ENCODE measurements at places on chromosomes 1 and 21. TPM values are rescaled to one million over a fixed set of nuclear protein-coding genes. Genes with fewer than 3 reads are reported as not detected.

GRCh38 chr1:93221913-93222312 is 41.4 kb downstream of the CCDC18 start:
- DNase-seq = no peak
- peaks cover 66% of the 10 kb centered on the region for H3K36me3 ChIP-seq
- H3K27me3 ChIP-seq = no peaks in the 10 kb centered on the region
- H3K4me1 ChIP-seq = peaks cover 28% of the 10 kb centered on the region
- H3K4me3 ChIP-seq = no peak overlapping the region

The MPZ gene
- 5.9 TPM for total RNA-seq

The UTS2 gene
- 1.1 TPM for total RNA-seq

- peaks cover 40% of the 10 kb centered on the region for H3K27me3 ChIP-seq
- H3K27ac ChIP-seq = no peak overlapping the region
- no peaks in the 10 kb centered on the region for H3K36me3 ChIP-seq
- H3K4me3 ChIP-seq = no peak overlapping the region
- H3K4me1 ChIP-seq = peaks cover under 1% of the 10 kb centered on the region
Measured at GRCh38 chr1:180566026-180566425, 7.3 kb downstream of the OVAAL start.

DNA sequence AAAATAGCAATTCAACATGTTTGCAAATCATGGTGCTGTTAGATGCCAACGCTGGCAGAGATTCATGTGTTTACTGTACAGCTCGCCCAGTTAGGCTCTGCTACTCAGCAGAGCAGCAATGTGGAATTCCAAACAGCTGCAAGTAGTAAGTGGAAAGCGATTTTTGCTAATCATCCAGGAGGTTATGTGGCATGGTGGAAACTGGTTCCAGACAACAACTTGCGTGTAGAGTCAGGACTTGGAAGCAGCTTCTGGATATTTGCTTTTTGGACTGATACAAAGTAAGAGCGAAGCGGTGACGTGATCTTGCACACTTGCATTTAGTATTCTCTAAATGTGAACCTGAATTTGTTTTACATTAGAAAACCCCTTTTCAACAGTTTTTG is 27.1 kb upstream of the HHAT start:
- peaks cover 16% of the 10 kb centered on the region for H3K27me3 ChIP-seq
- no peak overlapping the region for H3K4me3 ChIP-seq
- H3K27ac ChIP-seq = no peak overlapping the region
- no peaks in the 10 kb centered on the region for H3K4me1 ChIP-seq

DNA sequence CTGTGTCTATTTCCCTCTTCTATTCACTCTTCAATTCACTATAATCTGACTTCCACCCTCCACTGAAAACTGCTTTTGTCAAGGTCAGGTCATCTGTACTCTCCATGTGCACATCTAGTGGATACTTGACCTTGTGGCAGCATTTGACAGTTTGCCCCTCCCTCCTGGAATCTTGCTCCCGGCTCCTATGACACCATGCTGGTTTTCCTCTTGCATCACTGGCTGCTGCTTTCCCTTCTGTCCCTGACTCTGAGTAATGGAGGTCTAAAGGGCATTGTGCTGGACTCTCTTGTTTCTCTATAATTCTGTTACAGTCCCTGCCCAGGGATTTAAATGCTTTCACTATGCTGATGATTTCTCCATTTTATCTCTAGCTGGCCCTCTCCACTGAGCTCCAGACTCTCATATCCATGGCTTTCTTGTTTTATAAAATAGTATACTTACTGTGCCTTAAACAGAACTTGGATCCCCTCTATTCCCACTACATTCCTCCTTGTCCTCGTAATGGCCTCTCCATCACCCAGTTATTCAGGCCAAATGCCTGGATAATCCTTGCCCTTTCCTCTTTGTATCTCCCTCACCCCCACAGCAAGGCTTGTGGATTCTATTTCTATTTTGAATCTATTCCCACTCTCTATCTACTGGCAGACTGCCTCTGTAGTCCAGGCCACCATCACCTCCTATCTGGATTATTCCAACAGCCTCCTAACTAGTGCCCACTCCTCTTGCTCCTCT is 36.8 kb upstream of the PODN start:
- no peak overlapping the region for H3K4me3 ChIP-seq
- DNase-seq = no peak
- peaks cover 17% of the 10 kb centered on the region for H3K36me3 ChIP-seq
- peaks cover 1% of the 10 kb centered on the region for H3K4me1 ChIP-seq
- no peaks in the 10 kb centered on the region for H3K27me3 ChIP-seq

- DNase-seq = no peak
- no peak overlapping the region for H3K4me3 ChIP-seq
- no peak overlapping the region for H3K27ac ChIP-seq
- H3K36me3 ChIP-seq = no peaks in the 10 kb centered on the region
- H3K27me3 ChIP-seq = no peaks in the 10 kb centered on the region
Measured at GRCh38 chr1:189682591-189682990, 795.1 kb downstream of the BRINP3 start.

DNA sequence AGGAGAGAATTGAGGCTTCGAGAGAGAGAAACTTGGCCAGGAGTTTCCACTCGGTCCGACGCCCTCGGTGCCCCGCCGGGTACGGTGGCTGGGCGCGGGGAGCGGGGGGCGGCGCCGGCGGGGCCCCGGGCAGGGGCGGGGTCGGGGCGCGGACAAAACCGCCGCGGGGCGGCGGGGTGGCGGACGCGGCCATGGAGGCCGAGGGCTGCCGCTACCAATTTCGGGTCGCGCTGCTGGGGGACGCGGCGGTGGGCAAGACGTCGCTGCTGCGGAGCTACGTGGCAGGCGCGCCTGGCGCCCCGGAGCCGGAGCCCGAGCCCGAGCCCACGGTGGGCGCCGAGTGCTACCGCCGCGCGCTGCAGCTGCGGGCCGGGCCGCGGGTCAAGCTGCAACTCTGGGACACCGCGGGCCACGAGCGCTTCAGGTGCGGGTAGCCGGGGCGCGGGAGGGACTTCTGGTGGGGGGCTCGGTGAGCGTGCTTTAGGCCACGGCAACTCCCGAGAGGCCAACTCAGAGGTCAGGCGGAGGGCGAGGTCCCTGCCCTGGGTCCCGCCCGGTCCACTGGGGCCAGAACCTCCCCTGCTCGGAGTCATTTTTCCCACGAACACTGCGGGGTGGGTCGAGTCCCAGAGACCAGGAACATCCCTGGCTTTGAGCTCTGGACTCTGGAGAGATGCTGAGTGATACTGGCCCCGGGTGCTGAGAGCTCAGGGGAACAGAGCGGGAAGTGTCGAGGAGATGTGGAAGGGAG is 431 bp downstream of the RAB42 start:
- H3K27me3 ChIP-seq = peaks cover 9% of the 10 kb centered on the region
- H3K36me3 ChIP-seq = peaks cover 6% of the 10 kb centered on the region
- no peak overlapping the region for H3K27ac ChIP-seq
- H3K4me1 ChIP-seq = peaks cover 8% of the 10 kb centered on the region
- H3K4me3 ChIP-seq = peak overlapping the region; percentile 43

GRCh38 chr1:165575468-165576099 is 31.8 kb downstream of the LRRC52 start:
- no peak overlapping the region for H3K4me3 ChIP-seq
- no peaks in the 10 kb centered on the region for H3K4me1 ChIP-seq
- DNase-seq = no peak
- no peaks in the 10 kb centered on the region for H3K36me3 ChIP-seq

The MFSD2A gene
- 2.4 TPM for total RNA-seq

The SFPQ gene
- total RNA-seq = 328 TPM

GRCh38 chr1:241639623-241640148 is 483 bp downstream of the CHML start:
- H3K4me3 ChIP-seq = peak overlapping the region; percentile 69
- H3K36me3 ChIP-seq = peaks cover 20% of the 10 kb centered on the region
- peak overlapping the region; percentile 63 for H3K27ac ChIP-seq
- DNase-seq = peak; percentile 39
- no peaks in the 10 kb centered on the region for H3K27me3 ChIP-seq
- H3K4me1 ChIP-seq = peaks cover 38% of the 10 kb centered on the region

GRCh38 chr1:147769106-147769505 is 8.7 kb upstream of the GJA5 start:
- peaks cover under 1% of the 10 kb centered on the region for H3K4me1 ChIP-seq
- H3K4me3 ChIP-seq = no peak overlapping the region

DNA sequence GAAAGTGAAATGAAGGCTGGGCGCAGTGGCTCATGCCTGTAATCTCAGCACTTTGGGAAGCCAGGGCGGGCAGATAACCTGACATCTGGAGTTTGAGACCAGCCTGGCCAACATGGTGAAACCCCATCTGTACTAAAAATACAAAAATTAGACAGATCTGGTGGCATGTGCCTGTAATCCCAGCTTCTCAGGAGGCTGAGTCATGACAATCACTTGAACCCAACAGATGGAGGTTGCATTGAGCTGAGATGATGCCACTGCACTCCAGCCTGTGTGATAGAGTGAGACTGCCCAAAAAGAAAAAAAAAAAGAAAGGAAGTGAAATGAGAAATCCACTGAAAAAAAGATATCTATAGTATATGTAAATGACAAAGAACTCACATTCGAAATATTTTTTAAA is 439.9 kb downstream of the DISC1 start:
- no peak overlapping the region for H3K4me3 ChIP-seq
- H3K27ac ChIP-seq = no peak overlapping the region
- H3K27me3 ChIP-seq = peaks cover 4% of the 10 kb centered on the region
- DNase-seq = no peak
- H3K4me1 ChIP-seq = no peaks in the 10 kb centered on the region
- no peaks in the 10 kb centered on the region for H3K36me3 ChIP-seq

DNA sequence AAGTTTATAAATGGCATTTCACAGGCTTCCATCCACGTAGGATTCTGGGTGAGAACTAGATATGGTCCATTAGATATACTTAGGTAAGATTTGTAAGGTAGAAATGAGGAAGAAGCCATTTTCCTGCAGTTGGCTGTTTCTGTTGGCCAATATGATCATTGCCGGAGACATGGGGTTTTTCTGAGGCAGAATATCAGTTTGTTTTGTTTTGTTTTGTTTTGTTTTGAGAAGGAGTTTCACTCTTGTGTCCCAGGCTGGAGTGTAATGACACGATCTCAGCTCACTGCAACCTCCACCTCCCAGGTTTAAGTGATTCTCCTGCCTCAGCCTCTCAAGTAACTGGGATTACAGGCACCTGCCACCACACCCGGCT is 8.7 kb upstream of the EYA3 start:
- no peaks in the 10 kb centered on the region for H3K36me3 ChIP-seq
- no peak overlapping the region for H3K27ac ChIP-seq
- H3K4me3 ChIP-seq = no peak overlapping the region
- no peak for DNase-seq
- H3K27me3 ChIP-seq = peaks cover 33% of the 10 kb centered on the region
- peaks cover 9% of the 10 kb centered on the region for H3K4me1 ChIP-seq
